Amniotic stem cell (primary cell): ENCODE measurements at places on chromosomes 3 and 15.

DNA sequence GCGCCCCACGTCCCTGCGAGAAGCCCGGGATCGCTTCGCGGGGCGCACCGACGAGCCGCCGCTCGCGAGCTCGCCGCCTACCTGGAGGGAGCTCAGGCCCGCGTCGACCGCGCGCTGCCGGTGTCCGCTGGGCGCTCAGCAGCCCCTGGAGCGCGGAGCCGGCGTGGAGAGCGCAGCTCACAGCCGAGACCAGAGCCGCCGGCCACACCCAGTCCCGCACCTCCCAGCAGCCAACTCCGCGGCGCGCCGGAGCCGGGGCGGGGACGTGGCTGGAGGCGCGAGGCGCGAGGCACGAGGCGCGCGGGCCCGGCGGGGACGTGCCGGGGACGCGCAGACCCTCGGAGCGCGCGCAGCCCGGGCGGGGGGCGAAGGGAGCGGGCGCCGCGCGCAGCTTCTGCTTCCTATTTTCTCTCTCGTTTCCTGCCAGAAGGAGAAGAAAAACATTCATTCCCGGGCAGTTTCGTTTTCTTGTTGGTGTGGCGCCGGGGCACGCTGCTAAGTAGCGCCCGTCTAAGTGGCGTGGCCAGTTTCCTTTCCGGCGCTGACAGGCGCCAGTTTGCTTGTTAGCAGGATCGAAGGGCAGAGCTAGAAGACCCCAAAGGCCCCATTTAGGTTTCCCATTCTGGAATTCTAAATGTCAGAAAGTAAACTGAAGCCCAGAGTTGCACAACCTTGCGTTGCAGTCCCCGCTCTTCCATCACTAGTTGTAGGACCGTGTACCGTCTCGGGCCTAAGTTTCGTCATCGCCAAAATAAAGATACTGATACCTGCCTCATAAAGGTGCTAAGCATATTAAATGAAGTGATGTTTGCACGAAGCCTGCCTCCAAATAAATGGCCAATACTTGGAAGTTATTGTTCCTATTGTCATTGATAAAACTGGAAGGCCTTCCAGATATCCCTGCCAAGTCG lies at the start of gene GNB4:
Gene GNB4, minus strand, starts transcription at position 206 of the 911 bp plus-strand sequence. CDS start 25,270 bp downstream, outside the sequence.
- DNase-seq = peak; percentile 62

DNA sequence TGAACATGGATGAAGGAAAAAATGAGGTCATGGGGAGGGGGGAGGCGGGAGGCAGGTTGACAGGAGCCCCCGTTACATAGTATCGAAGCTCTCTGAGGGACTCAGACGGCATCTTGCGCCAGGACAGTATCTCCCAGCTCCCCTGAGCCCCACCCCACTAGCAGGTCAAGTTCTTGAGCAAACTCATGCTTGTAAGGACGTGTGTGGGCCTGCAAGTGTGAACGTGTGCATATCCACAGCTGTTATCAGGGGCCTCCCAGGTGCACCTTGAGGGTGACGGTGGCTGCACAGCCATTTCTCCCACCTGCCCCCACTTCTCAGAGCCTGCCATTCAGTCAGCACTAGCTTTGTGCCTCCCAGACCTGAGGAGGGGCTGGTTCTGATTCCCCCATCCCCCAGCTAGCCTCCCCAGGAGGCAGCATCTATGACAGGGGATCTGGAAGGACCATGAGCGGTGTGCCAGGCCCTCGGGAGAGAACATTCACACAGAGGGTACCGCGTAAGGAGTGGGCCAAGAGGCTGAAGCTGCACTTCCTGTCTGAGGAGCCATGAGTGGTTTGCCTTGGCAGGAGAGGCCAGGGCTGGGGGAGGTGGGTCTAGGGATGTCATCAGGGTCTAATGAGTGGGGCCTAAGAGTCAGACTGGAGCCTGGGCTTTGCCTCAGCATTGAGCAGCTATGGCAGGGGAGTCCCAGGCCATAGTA lies 2.9 kb downstream of the SEMA3F start:
- no peak for DNase-seq

DNA sequence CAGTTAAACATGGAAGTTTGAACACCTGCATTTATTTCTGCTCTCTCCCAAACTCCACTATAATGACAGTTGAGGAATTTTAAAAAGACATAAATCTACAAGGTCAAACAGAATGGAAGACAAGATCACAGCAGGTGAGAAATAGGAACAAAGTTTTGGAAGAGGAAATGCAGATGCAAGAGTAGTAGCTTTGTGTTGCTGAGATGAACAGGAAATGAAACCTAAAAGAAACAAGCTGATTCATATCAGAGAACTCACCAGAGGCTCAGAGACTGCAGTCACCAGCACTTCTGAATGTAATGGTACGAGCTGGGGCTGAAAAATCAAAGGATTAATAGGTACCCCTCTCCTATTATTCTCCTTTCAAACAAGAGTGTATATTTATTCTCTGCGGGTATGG lies 459.9 kb downstream of the RAP2B start:
- no peak for DNase-seq

GRCh38 chr3:50189274-50189673 lies 2.1 kb upstream of the GNAT1 start:
- peak; percentile 90 for DNase-seq

GRCh38 chr15:97991972-97992541 lies 31.6 kb downstream of the ARRDC4 start:
- no peak for DNase-seq

DNA sequence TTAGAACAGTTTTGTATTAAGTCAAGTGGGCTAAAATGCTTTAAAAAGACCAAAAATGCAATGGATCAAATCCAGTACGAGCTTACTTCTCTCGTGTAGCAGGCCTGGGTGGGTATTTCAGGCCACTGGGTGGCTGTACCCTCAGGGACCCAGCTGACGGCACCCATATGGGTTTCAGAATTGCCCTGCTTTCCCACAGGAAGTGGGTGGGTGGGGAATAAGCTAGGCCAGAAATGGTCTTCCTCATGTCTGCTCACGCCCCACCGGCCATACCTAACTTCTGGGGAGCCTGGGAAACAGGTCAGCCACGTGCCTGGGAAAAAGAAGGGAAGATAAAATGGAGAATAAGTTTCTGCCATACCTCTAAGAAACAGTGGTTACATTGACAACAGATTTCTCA lies 20.3 kb downstream of the GPR160 start:
- DNase-seq = no peak

- no peak for DNase-seq
Measured at GRCh38 chr3:141769221-141769894, 6.2 kb downstream of the GRK7 start.

DNA sequence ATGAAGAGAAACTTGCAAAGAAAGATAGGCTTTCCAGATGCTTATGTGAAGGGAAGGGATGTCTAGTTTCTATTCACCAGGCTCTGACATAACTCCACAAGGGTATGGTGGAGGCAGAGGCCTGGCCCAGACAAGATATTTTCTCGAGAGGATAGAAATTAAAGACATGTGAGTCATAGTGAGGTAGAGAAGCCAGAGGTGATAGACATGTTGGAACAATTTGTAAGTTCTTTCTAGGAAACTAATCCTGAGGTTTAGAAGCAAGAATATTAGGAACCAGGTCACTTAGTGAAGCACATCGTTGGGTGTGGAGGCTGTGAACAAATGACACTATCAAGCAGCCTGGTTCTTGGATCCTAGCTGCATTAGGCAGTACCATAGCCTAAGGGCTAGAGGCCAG lies 176.9 kb downstream of the BBX start:
- no peak for DNase-seq

DNA sequence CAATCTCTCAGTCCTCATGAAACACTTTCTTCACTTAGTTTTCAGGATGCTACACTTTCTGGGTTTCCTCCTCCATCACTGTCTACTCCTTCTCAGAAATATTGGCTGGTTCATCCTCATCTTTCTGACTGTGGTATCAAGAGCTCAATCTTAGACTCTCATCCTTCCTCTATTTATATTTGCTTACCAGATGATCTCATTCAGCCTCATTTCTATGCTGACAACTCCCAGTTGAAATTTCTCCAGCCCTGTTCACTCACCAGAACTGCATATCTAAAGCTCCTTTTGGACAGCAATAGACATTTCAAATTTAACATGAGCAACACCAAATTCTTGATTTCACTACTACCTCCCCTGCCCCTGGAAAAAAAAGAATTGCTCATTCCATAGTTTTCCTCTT lies 48.0 kb upstream of the FBN1 start:
- DNase-seq = no peak

- DNase-seq = no peak
Measured at GRCh38 chr15:66766282-66767230, 64.5 kb downstream of the SMAD6 start.

- DNase-seq = no peak
Measured at GRCh38 chr3:72753495-72753894, 94.8 kb downstream of the SHQ1 start.
